ENCODE measurements at places on chromosomes 1 and 21. TPM values are rescaled to one million over a fixed set of nuclear protein-coding genes. Genes with fewer than 3 reads are reported as not detected.

PRAMEF14 gene
- not detected for total RNA-seq

DNA sequence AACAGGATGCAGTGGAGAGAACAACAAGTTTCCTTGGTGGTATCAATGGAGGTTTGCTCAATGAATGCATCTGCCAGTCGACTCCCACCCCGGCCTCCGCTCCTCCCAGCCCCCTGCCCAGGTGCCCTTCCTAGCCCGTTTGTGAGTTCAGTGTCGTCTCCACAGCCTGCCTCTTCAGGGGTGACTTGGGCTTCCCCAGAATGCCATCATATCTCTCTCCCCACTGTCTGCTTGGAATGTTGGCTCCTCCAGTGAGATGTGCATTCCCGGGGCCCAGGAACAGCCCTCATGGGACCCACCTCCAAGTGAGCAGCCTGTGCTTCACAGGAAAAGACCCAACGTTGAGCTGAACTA, 30.5 kb downstream of the MATN1 start:
- peak; percentile 10 for DNase-seq
- H3K36me3 ChIP-seq = no peaks in the 10 kb centered on the region
- no peaks in the 10 kb centered on the region for H3K4me1 ChIP-seq
- no peaks in the 10 kb centered on the region for H3K27me3 ChIP-seq
- H3K27ac ChIP-seq = no peak overlapping the region
- no peak overlapping the region for H3K4me3 ChIP-seq

- no peak overlapping the region for H3K4me3 ChIP-seq
- DNase-seq = no peak
- H3K27ac ChIP-seq = no peak overlapping the region
- no peaks in the 10 kb centered on the region for H3K27me3 ChIP-seq
- peaks cover 31% of the 10 kb centered on the region for H3K4me1 ChIP-seq
- no peaks in the 10 kb centered on the region for H3K36me3 ChIP-seq
Measured at GRCh38 chr1:114466334-114467014, 44.5 kb downstream of the TRIM33 start.

DNA sequence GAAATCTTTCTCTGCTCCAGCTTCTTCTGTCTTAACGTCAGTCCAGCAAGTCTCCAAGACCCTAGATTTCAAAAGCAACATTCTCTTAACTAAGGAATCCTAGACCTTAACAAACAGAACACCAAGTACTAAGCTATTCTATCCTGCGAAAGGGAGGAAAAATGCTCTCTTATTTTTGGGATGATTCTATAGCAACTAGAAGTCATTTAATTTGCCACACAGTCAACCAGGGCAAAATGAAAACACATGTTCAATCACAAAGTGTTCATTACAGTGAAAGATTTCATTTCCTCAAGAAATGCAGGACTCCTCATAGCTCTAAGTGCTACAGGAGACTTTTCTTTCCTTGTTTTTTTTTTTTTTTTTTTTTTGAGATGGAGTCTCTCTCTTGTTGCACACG, 36.2 kb upstream of the DOCK7 start:
- no peaks in the 10 kb centered on the region for H3K4me1 ChIP-seq
- H3K36me3 ChIP-seq = no peaks in the 10 kb centered on the region
- no peak overlapping the region for H3K4me3 ChIP-seq
- DNase-seq = no peak
